NCI-H524 treated with DMSO at 0.1 percent for 48 hours (cell line): ENCODE measurements at places on chromosomes 13 and 19.

DNA sequence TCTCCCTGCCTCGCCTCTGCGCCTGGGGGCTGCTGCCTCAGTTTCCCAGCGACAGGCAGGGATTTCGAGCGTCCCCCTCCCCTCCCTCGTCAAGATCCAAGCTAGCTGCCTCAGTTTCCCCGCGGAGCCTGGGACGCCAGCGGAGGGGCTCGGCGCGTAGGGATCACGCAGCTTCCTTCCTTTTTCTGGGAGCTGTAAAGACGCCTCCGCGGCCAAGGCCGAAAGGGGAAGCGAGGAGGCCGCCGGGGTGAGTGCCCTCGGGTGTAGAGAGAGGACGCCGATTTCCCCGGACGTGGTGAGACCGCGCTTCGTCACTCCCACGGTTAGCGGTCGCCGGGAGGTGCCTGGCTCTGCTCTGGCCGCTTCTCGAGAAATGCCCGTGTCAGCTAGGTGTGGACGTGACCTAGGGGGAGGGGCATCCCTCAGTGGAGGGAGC is 722 bp upstream of the ICAM1 start:
- DNase-seq, result no peak

DNA sequence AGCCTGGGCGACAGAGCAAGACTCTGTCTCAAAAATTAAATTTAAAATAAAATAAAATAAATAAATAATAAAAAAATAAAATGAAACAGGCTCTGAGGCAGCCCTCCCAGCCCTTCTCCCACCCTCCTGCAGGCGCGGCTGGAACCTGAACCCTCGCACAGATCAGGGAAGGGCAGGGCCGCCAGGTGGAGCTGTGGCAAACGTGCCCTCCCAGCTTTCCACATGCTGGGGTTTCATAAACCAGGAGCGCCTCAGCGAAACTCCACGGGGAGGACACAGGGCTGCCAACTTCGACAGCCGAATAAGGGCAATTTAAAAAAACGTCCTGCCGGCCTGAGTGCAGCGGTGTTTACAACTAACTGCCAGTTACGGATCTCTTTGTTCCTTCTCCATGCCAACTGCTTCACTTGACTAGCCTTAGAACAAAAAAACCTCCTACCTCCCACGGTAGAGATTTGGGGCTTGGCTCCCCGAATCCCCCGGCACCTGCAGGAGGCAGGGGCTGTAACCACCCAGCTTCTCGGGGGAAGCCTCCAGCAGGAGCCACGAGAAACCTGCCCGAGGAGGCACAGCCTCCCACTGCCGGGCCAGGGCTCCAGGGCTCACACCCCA is 15.9 kb downstream of the ZNF787 start:
- DNase-seq, result no peak

GRCh38 chr13:39559847-39560246 is 43.1 kb downstream of the LHFPL6 start:
- DNase-seq, result no peak

DNA sequence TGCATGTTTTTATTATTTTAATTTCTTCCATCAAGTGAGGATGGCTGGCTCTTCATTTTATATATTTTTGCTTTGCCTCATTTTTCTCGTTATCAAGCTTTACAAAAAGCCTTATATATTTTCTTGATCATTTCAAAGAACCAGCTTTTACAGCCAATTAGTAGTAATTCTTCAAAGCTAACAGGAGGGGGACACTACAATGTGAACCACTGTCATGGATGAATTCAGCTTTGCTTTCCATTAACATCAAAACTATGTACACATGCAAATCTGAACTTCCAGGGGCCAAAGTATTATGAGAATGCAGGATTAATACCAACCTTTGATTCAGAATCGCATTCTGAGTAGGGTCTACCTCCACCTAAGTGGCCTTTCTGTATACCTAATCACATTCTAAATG is 11.1 kb downstream of the UQCRFS1 start:
- no peak for DNase-seq

DNA sequence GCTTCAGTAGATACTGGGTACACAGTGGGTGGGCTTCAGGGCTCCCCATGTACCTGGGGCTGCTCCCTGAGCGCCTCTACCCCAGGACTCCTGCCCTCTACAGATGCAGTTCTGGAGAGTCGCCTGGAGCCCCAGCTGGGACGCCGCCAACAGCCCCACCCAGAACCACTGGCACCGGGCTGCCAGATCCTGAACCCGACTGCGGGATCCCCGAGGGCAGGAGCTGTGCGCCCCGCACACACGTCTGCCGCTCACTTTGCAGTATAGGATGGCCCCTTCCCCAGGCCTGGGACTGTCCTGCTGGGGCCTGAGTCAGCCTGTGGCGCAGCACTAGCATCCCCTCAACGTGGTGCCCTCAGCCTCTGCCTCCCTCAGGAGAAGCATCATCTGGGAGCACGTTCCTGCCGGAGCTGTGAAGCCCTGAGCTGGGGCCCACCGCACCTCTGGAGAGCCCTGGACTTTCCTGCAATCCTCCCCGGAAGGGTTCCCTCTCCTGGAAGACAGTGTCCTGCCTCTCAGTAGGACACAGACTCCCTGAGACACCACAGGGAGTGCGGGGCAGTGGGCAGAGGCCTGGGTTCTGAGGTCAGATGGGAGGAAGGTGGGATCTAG is 3.7 kb downstream of the REXO1 start:
- DNase-seq, result no peak

- DNase-seq, result no peak
Observed at GRCh38 chr13:39037410-39037879, 444 bp downstream of the PROSER1 start.

DNA sequence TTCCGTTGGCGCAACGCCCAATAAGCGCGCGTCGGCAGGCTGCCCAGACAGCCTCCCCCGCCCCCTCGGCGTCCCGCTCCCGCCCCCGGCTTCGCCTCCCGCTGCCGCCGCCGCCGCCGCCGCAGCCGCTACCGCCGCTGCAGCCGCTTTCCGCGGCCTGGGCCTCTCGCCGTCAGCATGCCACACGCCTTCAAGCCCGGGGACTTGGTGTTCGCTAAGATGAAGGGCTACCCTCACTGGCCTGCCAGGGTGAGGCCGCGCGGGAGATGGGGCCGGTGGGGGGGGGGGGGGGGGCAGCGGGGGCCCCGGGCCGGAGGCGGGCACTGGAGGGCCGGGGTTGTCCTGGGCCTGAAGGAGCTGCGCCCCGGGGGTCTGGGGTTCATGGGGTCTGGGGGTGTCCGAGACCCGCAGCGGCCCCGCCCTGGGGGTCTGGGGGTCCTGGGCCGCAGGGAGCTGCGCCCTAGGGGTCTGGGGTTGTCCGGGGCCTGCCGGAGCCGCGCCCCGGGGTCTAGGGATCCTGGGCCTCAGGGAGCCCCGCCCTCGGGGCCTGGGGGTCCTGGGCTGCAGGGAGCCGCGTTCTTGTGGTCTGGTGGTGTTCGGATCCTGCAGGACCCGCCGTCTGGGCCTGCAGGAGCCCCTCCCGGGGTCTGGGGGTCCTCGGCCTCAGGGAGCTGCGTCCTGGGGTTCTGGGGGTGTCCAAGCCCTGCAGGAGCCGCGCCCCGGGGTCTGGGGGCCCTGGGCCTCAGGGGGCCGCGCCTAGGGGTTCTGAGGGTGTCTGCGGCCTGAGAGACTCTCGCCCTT is at the start of gene HDGFL2:
Gene HDGFL2, plus strand, starts transcription at position 124 of the 801 bp plus-strand sequence. Its CDS starts 54 bp downstream, at position 178.
- DNase-seq, result no peak

DNA sequence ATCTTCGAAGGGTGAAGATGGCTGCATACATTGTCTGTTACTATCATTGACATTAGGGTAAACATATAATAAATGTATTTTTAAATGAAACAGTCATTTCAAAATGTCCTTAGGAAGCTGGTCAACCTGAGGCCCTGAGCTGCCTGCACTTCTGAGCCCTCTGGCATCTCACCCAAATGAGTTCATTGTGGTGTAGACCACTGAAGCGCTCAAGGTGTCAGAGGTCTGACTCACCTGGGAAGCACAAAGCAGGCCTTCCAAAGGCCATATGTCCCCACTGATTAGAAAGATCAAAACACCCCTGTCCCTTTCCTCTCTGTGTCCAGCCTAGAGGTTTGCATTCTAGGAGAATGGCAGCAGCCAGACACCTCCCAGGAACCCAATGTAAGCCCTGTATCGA is 59.6 kb downstream of the COL4A2 start:
- DNase-seq, result no peak
